Stimulated activated CD8-positive, alpha-beta memory T cell treated with anti-CD3 and anti-CD28 coated beads, Interleukin-15, amount 100 ng/mL, for 4 hours (primary cell): ENCODE measurements at places on chromosomes 2 and 18.

DNA sequence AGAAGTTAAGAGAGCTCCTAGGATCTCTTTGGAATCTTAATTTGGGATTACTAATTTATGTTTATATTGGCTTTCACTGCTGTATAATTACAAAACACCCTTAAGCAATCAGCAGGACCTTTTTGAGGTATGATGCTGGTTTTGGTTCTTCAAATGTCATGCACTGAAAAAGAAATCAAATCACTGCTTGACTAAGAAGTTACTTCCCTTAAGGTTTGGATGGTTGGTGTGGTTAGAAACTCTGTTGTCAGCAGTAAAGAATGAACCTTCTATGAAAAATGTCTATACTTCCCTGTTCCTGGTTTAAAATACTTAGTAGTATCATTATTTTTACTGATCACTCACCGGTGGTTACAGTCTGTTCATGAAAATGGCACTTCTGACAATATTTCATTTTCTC, 5.5 kb downstream of the COLEC12 start:
- no peak for DNase-seq

DNA sequence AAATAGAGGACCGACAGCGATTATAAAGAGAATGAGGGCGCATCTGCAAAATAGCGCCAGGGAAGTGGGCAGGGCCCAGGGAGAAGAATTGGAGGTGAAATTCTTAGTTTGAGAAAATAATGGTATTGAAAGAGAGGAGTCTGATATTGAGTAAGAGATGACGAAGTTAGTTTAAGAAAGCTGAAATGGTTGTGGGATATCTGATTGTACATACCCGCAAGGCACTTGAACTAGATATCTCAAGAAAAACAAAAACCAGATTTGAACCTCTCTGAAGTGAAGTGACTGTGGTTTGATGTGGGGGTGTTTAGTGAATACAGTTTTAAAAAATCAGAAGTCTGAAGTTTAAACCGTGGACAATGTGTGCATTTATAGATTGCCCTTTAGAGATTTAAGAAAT, 38.9 kb downstream of the ZNF532 start:
- no peak for DNase-seq

- DNase-seq, result no peak
These were observed 443.5 kb upstream of the MAP2 start for GRCh38 chr2:208980321-208980720.

GRCh38 chr2:163467251-163467630, 268.6 kb downstream of the FIGN start:
- no peak for DNase-seq

DNA sequence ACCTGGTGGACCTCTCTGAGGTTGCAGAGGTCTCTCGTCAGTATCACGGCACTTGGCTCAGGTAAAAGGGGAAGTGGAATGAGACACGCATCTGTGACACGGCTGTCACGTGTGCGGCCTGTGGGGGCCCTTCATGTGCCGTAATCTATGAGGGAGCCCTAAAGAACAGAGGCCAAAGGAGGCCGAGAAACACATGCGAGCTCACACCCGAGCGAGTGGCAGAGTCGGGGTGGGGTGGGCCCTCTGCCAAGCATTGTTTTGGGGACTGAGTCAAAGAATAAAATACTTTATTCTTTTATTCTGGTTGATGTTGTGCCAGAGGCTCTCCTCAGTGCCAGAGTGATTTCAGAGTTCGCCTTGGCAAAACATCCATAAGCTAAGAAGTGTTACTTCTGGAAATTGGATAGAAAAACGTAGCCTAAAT, 43.3 kb downstream of the PLB1 start:
- DNase-seq, result no peak

GRCh38 chr2:148716378-148716920, 71.9 kb downstream of the EPC2 start:
- DNase-seq, result no peak

DNA sequence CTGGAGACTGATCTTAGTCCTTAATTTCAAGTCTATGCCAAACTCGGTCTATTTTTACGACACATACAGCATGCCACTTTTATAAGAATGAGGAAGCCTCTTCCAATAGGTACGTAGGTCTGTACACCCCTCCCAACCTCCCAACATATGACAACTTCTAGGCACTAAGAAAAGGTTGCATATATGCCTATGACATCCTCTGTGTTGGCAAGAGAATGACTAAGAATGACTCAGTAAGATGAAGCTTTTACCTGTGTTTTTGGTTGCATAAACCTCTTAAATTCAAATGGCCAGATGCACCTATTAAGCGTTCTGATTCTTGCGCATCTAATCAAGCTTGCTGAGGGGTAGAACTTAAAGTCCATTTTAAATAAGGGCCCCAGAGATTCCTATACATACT, 586.4 kb upstream of the ZEB2 start:
- DNase-seq, result no peak

- no peak for DNase-seq
These were observed 1.9 kb downstream of the SS18 start for GRCh38 chr18:26088487-26088886.

DNA sequence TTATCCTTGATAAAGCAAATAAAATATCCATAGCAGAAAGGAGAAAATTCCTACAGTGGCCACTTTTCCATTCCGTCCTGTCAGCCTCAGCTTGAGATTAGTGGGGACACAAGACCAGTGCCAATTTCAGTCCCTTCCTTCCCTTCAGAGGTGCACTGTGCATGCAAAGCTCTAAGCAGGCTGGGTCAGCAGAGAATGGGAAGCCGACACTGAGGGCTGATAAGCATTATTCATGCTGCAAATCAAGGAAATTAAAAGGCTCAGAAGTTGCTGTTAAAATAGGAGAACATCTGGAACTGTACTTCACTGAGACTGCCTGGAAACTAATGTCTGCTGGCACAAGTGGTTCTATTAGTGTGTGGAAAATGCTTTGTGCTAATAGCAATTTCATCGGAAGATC, 534.3 kb downstream of the ADCYAP1 start:
- DNase-seq, result no peak

- no peak for DNase-seq
These were observed at the start of gene TEKT4 for GRCh38 chr2:94871226-94872087. Gene TEKT4, plus strand, starts transcription at chr2:94871430. Its CDS starts 150 bp downstream, at chr2:94871580.

- no peak for DNase-seq
These were observed 3.0 kb upstream of the OSR1 start for GRCh38 chr2:19361325-19361990.

DNA sequence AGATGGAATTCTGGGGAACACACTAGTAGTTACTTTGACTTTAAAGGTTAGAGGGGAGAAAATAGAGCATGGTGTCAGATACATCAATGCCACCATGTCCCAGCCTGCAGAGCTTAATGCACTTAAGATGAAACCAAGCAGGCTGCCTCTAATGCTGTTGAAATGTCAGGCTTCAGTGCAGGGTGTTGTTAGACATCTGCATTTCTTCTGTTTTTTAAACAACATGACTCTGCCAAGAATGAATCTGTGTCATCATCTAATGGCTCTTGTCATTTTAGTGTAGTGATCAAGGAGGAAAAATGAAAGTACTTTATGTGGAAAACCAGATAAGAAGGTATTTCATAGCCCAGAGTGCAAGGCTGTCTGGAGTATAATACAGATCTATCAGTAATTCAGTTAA, 29.9 kb downstream of the LYPD1 start:
- DNase-seq, result no peak

- no peak for DNase-seq
These were observed 18.5 kb downstream of the KCMF1 start for GRCh38 chr2:84989422-84989821.

- DNase-seq, result no peak
These were observed 150.8 kb downstream of the THSD7B start for GRCh38 chr2:136916131-136916530.

- DNase-seq, result no peak
These were observed 15.8 kb upstream of the SFXN5 start for GRCh38 chr2:73087311-73087710.

GRCh38 chr2:74792282-74792681, 41.6 kb upstream of the HK2 start:
- DNase-seq, result no peak

GRCh38 chr18:1438458-1438910, 533.8 kb downstream of the ADCYAP1 start:
- no peak for DNase-seq

DNA sequence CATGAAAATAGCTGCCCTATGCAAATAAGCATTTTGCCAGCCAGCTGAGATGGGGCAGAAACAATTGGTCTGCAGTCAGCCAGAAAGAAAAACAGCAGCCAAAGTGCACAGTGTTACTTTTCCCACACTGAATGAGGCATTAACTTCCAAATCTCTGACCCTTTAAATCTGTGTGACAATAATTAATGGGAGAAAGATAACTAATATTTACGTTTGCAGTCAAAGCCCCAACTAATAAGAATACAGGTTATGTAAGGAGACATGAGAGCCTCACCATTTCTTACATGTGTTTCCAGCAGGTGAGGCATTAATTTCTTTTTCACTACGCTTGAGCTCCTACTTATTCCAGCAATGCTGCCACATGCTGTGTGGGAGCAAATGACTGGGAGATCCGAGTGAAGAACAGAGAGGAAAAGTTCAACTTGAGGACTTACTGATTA, 339.0 kb downstream of the SATB2 start:
- no peak for DNase-seq

- no peak for DNase-seq
These were observed 1192.5 kb upstream of the ACVR2A start for GRCh38 chr2:146652311-146652710.

GRCh38 chr2:95274291-95275150, at the start of gene PROM2:
Gene PROM2, plus strand, starts transcription at chr2:95274449. Its CDS starts 137 bp downstream, at chr2:95274586.
- DNase-seq, result no peak

DNA sequence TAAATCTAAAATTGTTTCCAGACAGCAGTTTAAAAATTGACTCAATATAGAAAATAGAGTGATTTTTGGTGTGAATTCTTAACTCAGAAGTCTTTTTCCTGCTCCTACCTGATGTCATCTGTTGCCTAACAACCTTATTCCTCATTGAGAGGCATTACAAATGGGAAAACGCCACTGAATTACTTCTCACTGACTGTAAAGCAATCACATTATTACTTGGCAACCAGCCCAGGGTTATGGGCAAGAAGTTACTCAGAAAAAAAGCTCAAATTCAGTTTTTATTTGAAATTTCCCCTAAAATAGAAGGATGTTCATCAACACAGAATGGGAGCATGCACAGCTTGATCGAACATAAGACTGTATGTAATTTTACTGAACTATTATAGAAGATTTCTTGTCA, 201.8 kb upstream of the GULP1 start:
- no peak for DNase-seq

- no peak for DNase-seq
These were observed 10.4 kb upstream of the DOCK10 start for GRCh38 chr2:225052703-225053102.

DNA sequence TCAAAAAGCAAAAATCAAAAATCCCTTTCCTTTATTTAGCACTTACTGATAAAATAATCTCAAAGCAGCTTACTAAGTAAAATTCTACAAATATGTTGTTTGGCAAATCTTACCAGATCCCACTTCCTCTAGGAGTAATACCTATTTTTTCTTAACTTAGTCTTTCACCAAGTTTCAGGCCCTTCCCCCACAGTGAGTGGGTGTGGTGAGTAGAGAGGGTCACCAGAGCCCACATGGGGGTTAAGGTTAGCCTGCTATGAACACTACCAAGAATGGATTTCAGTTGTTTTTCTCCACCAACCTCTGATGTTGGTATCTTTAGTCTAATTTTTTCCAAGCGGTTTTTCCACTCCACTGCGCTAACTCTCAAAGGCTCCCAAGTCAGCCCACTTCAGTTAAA, 23.2 kb downstream of the PIAS2 start:
- no peak for DNase-seq

DNA sequence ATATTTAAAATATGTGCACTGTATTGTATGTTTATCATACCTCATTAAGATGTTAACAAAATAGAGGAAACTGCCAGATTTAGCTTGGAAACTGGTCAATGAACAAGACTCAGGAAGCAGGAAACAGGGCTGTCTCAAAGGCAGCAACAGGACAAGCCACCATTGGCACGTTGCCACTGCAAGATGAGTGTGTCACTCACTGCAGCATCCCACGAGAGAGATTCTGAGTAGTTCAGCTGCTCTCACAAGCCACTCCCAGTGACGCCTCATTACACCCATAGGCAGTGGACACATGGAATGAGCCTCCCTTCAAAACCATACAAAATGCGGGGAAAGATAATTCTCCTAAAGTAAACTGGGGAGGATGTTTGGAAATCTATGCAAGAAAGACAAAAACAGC, 181.9 kb upstream of the DLGAP1 start:
- DNase-seq, result no peak

DNA sequence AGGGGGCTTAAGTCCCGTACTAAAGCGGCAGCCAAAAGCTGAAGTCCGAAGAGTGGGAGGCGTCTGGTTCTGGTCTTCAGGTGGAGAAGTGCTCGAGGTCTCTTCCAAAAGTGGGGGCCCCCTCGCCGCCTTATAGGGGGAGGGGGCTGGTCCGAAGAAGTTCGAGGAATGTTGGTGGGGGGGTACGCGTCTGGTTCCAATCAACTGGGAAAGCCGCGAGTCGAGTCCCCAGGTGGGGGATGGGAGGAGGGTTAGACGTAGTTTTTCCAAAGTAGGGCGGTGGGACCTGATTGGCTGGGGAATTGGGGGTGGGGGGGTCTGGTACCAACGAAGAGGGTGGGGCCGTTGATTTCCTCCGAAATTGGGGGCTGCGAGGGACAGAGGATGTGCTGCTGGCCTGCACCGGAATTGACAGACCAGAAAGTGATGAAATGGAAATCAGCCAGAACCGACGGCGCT, 594 bp downstream of the ITM2C start:
- DNase-seq, result no peak

DNA sequence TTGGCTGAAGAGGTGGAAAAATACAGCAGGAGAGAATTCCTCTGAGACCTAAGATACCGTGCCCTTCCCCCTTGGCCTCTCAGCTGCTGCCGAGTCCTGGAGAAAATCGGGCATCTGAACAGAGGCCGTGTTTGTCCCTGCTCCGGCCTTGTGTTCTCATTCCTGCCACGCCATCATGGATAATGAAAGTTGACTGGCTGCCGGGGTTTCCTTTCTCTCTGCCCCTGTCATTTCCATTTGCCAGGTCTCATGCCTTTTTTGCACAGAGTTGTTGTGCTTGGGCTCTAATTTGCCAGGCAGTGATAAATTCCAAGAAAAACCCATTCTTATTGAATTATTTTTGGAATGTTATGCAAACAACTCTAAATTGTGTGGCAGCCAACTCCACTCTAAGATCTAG, 496.9 kb upstream of the TNP1 start:
- DNase-seq, result no peak

- no peak for DNase-seq
These were observed 42.4 kb upstream of the RPE start for GRCh38 chr2:209960045-209960444.

DNA sequence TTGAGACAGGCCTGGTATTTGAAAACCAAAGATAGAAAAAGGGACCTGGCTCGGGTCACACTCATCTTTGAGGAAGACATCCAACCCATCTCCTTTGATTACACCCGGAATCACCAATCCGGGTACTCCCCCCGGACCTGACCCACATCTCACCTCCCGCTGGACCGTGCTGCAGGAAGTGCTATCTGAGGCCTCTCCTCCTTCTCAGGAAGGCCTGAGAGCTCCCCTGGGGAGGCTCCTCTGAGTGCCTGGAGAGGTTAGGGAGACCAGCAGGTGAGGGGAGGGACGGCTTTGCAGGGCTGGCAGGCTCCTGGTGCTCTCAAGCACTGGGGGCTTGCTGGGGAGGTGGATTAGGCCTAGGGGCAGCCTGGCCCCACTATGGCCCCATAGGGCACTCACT, 170.9 kb downstream of the ACKR3 start:
- no peak for DNase-seq
